D721Med (cell line): ENCODE measurements at places on chromosomes 7 and 10.

DNA sequence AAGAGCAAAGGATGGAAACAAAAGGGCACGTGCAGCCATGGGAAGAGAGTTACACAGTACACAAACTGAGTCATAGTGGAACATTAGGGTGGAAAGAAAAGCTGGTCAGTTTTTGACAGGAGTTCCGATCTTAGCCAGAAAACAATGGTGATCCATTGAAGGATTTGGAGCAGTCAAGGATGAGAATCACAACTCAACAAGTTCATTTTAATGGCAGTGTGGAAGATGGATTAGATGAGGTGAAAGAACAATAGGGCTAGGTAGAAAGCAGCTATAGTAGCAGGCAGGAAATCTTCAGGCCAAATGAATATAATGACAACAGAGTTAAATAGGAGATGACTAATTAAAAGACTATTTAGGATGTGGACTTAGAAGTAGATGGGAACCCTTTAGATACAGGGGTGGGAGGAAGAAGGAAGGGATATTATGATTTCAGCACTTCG lies 136.3 kb downstream of the DOCK4 start:
- DNase-seq, result no peak

DNA sequence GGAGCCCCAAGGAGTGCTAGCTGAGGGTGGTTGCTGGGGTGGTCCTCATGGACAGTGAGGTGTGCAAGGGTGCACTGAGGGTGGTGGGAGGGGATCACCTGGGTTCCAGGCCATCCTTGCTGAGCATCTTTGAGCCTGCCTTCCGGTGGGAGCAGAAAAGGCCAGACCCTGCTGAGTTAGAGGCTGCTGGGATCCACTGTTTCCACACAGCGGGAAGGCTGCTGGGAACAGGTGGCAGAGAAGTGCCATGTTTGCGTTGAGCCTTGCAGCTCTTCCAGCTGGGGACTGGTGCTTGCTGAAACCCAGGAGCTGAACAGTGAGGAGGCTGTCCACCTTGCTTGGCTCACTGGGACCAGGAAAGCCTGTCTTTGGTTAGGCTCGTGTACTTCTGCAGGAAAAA lies 34.9 kb downstream of the PRF1 start:
- no peak for DNase-seq

DNA sequence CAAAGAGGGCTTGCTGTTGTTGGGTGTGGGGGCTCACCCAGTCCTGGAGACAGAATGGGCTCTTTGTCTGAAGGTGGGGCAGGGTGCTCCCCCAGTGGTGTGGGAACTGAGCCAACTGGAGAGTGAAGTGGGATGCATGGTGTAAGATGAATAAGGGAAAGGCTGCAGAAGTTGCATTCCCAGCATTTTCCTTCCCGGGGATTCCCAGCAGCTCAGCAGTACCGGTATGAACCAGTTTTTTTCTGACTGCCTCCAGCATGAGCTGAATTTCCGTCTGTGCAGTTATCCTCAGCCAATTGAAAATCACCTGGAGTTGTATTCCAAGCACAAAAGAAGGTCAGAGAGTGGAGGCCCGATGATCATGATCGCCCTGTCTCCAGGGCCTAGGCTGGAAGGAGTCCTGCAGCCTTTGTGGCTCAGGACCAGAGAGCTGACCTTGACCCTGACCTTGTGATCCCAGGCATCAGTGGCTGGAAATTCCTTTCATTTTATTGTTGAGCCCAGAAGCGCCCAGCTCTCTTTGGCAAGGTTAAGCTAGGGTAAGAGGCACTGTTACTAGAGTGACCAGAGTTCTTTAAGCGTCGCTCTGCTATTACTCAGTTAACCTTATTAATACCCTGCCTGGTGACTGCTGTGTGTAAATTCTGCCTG lies 33.4 kb downstream of the OGDH start:
- DNase-seq, result no peak

DNA sequence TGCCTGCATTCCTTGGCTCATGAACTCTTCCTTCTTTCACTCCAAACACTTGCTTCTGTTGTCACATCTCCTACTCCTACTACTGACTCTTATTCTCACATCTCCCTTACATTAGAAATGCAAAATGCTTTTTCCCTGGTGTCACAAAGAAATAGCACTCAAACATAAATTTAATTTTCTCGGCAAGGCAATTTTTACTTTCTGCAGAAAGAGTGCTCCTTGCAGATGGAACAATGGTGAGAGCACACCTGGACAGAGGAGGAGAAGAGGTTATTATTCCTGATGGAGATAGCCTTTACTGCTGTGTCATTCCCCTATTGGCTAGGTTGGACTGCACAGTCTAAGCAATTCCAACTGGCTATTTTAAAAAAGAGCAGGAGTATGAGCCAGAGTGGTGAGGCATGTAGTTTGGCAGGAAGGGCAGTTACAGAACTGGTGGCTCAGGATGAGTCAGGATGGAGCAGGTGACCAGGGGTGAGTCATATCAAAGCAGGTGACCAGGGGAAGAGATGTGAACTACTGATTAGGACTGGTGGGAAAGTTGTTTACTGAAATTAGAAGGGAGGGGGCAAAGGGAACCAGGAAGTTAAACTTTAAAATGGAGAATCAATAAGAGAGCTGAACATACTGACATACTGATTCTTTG lies 52.9 kb downstream of the CYP2C9 start:
- DNase-seq, result no peak

- DNase-seq, result no peak
These were observed 59.8 kb upstream of the CHST15 start for GRCh38 chr10:124153023-124153826.

DNA sequence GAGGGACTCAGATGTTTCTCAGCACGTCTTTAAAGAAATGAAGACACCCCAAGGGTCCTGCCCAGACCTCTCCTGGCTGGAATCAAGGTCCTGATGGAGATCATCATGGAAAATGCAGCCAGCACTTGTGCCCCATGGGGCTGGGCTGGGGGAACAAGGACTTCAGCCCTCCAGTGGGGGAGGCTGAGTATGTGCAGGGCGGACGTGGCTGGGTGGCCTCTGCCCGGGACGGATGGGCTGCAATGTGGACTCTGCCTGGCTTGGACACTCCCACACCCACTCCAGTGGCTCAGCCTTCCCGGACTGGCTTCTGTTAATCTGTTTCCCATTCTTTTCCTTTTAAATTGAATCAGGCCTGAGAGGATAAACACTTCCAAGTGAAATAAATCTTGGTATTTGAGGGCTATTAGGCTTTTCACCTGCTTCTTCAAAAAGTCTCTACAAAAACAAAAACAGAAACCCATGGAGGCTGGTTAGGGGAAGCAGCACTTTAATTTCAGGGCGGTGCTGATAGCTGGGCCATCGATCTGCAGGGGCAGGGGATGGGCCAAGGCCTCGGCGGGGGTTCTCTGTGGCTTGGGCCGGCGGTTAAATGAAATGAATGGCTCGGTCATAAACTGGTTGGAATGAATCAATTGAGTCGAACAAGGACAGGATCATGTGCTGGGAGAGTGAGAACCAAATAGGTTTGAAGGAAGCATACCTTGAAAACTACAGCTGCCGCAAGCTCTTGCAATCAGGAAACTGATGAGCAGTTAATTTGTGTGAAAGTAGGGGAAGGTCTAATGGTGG lies 51.4 kb downstream of the ADARB2 start:
- no peak for DNase-seq

DNA sequence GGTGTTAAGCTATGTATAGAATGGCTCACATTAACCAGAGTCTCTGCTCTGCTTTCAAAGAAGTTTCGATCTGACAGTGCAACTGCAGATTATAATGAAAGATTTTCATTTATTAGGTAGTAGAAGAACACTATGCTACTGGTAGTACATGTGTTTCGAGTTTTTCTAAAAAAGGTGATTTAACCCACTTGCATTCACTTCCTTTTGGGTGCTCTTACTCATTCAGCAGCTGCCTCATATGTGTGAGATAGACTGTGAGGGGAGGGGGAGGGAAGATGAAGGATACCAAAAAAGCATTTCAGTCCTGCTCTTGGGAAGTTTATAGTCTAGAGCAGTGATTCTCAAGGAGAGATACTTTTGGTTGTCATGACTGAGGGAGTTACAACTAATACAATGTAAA lies 20.4 kb downstream of the PLEKHA8 start:
- no peak for DNase-seq

GRCh38 chr10:131431978-131432690 lies 120.6 kb upstream of the TCERG1L start:
- no peak for DNase-seq

- no peak for DNase-seq
These were observed 29.6 kb downstream of the FZD1 start for GRCh38 chr7:91293840-91294239.

GRCh38 chr7:5213286-5213645 lies 23.2 kb downstream of the WIPI2 start:
- DNase-seq, result no peak

DNA sequence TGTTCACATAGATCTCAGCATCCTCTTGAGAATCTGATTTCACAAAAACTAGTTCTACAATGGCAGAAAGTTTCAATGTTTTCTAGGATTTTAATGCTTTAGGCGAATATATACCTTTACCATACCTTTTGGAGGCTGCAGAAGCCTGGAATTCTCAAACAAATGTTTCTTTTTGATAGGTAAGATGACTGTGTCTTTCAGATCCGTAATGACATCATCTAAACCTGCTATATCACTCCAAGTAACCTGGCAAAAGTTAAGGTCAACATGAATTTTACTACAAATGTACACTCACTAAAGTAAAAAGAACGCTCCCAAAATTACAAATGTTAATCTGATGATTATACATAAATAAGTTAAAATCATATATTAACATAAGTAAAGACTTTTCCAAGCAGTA lies 27.8 kb downstream of the ATAD1 start:
- no peak for DNase-seq

DNA sequence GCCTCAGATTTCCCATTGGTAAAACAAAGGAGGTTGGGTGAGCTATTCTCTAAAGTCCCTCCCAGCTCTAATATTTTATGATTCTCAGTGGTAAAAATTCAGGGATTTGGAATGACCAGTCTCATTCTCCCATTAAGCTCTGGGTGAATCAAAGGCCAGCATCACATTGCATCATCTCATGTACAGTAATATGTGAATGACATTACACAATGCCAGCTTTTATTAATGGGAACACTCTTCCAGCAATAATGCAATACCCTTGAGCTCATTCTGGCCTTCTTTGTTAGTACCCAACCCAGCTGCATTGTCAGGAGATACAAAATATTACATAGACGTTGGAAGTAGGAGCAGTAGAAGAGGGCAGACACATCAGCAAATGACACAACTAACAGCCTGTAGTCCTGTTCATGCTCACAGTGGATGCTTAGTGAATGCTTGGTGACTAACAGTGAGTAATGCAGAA lies 100.0 kb upstream of the EGR2 start:
- DNase-seq, result no peak

DNA sequence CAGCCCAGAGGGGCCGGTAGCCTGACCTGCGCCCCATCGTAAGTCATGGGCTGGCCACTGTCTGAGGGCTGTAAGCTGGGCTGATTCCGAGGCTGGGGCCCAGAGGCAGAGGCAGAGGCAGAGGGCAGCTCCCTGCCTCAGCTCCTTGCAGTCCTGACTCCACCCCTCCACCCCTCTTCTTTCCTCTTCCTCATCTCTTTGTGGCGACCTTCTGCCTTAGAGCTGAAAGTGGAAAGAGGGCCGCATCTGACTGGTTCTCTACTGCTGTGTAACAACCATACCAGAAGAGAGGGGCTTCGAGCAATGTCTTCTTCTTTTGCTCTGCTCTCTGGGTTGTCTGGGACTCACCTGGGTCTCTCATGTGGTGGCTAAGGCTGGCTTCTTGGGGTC lies 179.1 kb downstream of the RPS24 start:
- DNase-seq, result no peak

GRCh38 chr10:51369903-51370302 lies 295.6 kb downstream of the PRKG1 start:
- DNase-seq, result no peak

GRCh38 chr7:136389933-136390332 lies 412.8 kb upstream of the MTPN start:
- no peak for DNase-seq

- no peak for DNase-seq
These were observed 260.1 kb downstream of the TRIL start for GRCh38 chr7:28697913-28698563.
